Neural progenitor cell (in vitro differentiated cells): ENCODE measurements at places on chromosomes 11 and 22.
A peak's percentile ranks its signal among the peaks of the same experiment; 100 is the strongest.

DNA sequence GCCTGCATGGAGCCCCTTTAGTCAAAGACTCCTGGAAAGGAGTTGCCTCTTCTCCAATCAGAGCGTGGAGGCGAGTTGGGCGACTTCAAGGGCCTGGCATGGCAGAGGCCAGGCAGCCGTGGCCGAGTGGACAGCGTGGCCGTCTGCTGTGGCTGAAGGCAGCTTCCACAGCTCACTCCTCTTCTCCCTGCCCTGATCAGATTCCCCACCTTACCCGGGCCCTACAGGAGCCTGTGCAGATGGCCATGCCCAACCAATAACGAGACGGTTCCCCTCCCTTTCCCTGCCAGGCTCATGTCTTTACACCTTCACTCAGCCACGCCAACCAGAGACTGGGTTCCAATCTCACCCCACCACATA lies 20.0 kb upstream of the SLC22A12 start:
- DNase-seq = no peak

- DNase-seq = no peak
Observed at GRCh38 chr11:111500481-111500880, 11.7 kb downstream of the BTG4 start.

DNA sequence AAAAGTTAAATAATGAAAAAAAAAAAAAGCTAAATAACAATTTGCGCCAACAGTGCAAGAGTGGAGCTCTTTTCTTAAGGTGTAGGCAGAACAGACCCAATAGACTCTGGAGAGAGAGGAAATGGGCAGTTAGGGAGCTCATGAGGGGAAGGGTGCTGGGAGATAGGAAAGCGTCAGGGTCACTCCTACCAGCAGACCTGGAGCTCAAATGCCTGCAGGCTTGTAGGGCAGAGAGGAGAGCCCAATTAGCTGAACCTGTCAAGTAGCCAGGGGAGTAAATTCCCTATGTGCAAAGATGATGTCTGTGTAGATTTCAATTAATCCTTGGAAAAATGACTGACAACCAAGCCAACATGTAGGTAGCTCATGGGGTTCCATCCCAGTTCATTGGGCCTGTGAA lies 73.0 kb downstream of the RAB30 start:
- DNase-seq = no peak

GRCh38 chr11:12182676-12183541 lies 72.5 kb downstream of the MICAL2 start:
- no peak for DNase-seq

- peak; percentile 29 for DNase-seq
Observed at GRCh38 chr11:17846852-17847453, 112.4 kb downstream of the KCNC1 start.

DNA sequence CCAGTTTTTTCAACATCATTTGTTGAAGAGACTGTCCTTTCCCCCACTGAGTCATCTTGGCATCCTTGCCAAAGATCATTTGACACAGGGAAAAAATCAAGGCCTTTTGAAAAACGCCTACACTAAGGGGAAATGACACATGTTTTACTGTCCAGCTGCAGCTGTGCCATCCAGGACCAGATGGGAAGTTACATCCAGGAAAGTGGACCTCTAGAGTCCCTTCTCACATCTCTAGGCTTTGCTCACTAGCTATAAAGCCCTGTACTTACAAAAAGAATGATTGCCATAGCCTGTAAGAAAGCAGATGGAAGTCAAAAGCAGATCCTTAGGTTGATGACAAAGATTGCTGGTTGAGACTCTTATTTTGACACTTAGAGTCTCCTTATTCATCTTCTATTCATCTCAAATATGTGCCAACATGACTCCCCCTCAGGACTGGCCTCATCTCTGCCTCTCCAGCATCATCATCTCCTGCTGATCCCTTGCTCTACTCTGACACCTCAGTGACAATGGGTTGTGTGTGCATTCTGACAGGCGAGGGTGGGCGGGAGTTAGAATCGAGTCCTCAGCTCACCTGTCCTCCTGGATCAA lies 22.8 kb downstream of the OSBP2 start:
- no peak for DNase-seq

- peak; percentile 1 for DNase-seq
Observed at GRCh38 chr22:23418159-23418788, 161.8 kb downstream of the IGLL1 start.

- no peak for DNase-seq
Observed at GRCh38 chr11:33874910-33875490, 16.9 kb downstream of the LMO2 start.

GRCh38 chr22:32281072-32281471 lies 25.9 kb upstream of the SLC5A4 start:
- DNase-seq = no peak

GRCh38 chr22:26431261-26431995 lies 2.4 kb downstream of the ASPHD2 start:
- DNase-seq = no peak

DNA sequence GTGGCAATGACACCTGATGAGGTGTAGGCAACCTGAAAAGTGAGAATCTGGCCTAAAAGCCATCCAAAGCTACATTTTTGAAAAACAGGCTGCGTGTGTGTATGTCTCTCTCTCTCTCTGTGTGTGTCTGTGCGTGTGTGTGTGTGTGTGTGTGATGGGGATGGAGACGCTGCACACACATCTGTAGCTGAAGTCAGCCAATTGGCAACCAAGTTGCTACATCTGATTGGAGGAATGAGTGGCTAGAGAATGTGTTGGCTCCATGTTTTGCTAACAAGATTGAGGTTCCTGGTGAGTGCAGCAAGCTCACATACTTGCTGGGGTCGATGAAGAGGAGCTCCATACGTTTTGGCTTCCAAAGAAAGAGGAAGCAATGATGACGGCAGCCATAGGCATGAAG lies 311.4 kb upstream of the NCAM1 start:
- DNase-seq = no peak

GRCh38 chr11:6404342-6405051 lies 14.2 kb downstream of the SMPD1 start:
- peak; percentile 60 for DNase-seq

DNA sequence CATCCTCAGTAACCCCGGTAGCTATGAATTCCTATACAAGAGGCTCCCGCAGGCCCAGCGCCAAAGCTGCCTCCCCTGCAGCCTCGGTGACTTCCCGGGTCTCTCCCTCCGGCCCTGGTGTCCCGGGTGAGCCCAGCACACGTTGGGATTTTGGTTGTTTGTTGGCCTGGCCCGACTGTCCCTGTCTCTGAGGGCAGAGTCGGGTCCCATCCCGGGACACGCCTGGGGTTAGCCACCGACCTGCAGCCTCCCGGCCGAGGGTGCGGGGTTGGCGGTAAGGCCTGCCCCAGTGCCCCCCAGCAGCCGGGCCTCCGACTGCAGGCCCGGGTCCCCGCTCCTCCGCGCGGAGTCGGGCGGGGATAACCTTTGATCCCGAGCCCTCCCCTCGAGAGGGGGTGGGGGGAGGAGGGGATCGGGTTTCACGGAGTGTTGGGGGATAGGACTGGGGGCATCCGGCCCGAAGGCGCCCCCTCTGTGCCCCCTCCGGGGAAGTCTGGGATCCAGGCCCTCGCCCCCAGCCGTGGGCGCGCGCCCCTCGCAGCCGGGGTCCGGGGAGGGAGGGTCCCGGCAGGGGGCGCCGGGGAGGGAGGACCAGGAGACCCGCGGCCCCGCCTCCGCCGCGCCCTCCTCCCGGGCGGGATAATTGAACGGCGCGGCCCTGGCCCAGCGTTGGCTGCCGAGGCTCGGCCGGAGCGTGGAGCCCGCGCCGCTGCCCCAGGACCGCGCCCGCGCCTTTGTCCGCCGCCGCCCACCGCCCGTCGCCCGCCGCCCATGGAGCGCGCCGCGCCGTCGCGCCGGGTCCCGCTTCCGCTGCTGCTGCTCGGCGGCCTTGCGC lies at the start of gene FBLN1:
FBLN1 (plus strand) TSS at position 669 of the 835 bp plus-strand sequence; CDS start at position 772, 103 bp downstream.
- DNase-seq = peak; percentile 95

DNA sequence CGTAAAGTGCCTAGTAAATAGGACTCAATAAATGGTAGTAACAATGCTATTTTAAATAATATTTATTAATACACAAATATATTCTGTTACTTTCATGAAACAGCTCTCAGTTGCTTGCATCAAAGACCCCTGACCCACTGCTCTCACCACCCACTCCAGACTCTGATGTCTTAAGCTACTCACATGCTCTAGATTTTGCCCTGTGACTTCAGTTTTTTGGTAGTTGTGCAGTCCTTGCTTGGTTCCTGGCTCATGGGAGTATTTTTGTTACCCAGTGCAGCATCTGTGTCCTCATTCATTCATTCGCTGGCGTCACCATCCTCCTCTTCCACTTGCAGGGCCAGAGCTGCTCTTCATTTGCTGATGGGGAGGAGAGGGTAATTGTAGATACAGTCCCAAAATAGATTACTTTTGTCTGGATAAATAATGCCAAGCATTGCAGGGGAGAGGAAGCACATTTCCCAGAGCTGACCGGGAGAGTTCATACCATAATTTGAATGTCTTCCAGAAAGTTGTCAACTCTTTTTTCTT lies 12.7 kb downstream of the MRPL48 start:
- DNase-seq = no peak
